Activated T-cell treated with anti-CD3 and anti-CD28 coated beads for 48 hours (primary cell): ENCODE measurements at places on chromosomes 11 and 22.

- no peak for DNase-seq
Observed at GRCh38 chr11:103035216-103035615, 56.7 kb downstream of the DCUN1D5 start.

GRCh38 chr11:127345819-127346459 lies 345.4 kb upstream of the KIRREL3 start:
- no peak for DNase-seq

GRCh38 chr11:404551-405264 lies 10.1 kb downstream of the SIGIRR start:
- no peak for DNase-seq

DNA sequence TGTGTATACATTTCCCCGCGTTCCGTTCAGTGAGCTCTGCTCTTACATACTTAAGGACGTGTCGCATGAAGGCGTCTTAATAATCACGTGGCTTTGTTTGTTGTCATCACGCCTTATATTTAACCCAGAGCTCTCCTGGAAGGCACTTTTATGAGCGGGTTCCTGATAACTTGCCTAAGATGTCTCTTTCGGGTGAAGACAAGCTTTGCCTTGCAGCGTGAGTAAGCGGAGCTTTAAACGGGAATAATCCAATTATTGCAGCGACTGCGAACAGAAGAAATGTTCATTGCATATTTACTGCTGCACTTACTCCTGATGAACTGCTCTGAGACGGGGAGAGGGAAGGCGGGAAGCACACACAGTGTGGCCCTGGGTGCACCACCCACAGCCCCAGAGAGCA lies 1128.2 kb downstream of the BRD1 start:
- DNase-seq, result no peak

GRCh38 chr11:59144579-59145345 lies 2.1 kb downstream of the FAM111A start:
- DNase-seq, result peak; percentile 65

DNA sequence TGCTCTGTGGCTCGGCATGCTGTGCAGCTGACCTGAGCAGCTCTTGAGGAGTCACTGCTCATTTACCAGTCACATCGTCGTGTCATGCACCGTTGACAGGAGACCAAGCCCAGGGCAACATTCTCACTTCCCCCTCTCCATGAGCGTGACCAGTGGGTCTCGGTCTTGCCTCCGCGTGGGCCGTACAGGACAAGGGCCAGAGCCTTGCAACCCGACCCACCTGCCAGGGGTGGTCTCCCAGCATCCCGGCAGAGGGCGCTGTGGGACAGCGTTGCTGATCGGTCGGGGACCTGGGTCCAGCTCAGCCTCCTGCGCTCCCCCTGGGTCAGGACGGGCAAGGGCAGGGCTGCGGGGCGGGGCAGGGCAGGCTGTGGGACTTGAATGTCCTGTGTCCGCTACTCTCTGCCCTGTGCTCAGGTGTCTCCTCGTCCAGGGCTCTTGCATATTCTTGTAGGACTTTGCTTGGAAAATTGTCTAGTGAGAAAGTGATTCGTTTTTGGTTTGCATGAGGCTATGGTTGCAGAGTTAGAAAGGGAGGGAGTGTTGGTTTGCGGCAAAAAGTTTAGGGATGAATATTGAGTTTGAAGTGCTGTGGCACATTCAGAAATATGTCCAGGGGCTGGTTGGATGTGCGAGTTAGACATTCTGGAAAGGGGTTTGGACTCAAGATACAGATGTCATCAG lies 16.2 kb downstream of the EIF4G2 start:
- peak; percentile 80 for DNase-seq

- no peak for DNase-seq
Observed at GRCh38 chr11:131945706-131946105, 575.3 kb downstream of the NTM start.

GRCh38 chr11:1744891-1745700 lies 5.3 kb downstream of the IFITM10 start:
- no peak for DNase-seq

- DNase-seq, result no peak
Observed at GRCh38 chr11:116472651-116473050, 300.1 kb downstream of the BUD13 start.

DNA sequence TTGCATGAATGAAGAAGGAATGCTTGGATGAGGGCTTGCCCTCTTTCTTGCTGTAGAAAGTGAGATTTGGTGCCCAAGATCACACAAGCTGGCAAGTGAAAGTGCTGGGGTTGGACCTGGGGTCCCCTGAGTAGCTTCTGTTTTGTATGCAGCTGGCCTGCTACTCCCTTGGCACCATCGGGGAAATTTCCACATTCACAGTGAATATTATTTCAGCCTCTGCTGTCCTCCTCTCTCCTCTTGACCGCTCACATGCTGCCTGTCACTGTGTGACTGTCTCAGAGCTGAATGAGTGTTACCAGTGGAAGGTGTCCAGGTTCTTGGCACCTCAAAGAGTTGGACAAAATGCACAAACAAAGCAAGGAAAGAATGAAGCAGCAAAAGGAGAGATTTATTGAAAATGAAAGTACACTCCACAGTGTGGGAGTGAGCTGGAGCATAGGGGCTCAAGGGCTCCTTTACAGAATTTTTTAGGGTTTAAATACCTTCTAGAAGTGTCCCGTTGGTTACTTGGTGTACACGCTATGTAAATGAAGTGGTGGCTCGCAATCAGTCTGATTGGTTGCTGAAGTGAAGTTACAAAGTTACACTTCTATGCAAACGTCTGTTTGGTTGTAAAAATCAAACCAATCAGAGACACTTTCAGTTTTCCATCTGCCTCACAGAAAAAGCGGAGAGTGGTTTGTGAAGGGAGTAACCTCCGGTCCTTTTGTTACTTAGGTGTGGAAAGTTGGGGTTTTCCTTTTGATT lies 87.4 kb downstream of the DEPDC5 start:
- DNase-seq, result no peak

- DNase-seq, result no peak
Observed at GRCh38 chr11:59708537-59708936, 5.1 kb downstream of the OR10V1 start.

DNA sequence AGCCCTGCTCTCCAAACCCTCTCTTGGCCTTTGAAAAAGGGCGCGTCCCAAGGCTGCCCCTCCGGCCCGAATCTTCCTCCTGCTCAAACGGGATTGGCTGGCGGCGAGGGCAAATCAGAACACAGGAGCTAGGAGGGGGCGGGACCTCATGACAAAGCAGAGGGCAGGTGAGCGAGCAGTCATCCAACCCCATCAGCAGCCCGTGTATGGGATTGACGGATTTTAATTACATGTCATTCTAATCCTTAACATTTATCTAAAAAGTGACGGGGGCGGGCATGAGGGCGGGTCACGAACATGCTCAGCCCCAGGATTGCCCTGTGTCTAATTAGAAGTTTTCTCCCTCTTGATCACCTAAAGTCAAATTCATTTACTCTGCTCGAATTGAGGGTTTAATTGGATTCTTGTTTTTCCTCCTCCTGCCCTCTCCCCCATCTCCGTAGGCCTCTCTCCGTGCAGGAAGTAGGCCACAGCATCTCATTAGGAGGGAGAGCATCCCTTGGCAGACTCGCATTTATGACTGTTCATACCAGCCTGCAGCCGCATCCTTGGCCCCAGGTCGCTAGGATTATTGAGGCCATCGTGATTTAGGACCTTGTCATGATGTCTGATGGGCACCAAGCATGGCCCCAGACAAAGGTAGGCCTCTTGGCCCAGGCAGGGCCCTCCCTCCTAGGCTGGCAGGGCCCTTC lies 147.1 kb downstream of the CHST1 start:
- DNase-seq, result no peak

- DNase-seq, result no peak
Observed at GRCh38 chr11:68340784-68341556, 28.6 kb downstream of the LRP5 start.

DNA sequence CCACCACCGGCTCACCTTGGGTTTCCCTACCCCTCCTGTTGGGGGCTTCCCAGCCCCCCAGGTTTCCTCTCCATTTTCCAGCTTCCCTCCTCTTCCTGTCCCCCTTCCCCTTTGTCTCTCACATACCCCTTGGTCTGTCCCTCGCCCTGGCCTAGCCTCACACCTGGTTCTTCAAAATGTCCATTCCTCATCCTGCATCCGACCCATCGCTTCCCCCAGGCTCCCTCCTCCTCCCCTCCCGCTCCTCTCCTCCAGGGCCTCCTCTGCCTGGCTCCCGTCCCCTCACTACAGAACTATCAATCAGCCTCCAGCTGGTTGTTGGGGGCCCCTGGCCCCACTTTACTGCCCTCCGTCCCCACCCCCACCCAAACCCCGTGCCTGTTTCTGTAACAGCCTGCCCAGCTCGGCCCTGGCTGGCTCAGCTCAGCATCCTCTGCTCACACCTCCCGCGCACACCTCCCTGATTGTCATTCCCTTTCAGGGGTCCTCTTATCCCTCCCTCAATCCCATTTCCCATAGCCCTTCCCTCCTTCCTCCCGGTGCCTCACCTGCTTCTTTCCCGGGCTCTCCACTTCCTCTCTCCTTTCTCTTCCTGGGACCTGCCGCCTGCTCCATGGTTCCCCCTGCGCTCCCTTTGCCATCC lies 1.2 kb downstream of the CNIH2 start:
- no peak for DNase-seq

DNA sequence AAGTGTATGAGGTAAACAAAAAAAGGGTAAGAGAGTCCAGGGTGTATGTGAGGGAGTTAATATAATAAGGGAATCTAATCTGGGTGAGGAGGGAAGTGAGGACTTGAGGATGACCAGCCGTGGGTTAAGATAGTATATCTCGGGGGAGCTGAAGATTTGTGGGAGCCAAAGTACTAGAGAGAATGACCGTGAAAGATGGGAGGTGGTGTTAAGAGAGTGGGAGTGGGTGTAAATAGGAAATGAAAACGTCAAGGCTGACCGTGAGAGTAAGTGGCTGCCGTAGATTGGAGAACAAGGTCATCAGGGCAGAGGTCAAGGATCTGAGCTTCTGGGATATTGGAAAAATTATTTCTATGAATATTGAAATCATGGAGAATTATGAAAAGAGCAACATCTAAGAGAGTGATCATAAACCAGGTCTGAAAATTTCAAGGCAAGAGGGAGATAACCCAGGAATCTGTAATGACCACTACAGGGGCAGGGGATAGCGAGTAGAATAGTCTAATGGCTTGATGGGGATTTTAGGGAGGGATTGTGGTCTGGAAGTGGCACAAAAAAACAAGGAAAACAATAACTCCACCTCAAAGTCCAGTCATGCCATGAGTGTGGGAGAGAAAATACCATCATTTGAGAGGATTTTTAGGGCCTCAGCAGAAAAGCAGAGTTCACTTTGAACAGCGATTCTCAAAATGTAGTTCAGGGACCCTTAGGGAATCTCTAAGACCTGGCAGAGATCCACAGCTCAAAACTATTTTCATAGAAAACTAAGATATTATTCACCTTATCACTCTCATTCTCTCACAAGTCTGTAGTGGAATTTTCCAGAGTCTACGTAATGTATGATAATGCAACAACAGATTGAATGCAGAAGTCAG lies 72.0 kb downstream of the PRR5L start:
- DNase-seq, result no peak

GRCh38 chr11:7524462-7525235 lies 10.8 kb downstream of the PPFIBP2 start:
- no peak for DNase-seq

- no peak for DNase-seq
Observed at GRCh38 chr22:40271440-40271839, 74.9 kb upstream of the ADSL start.

- no peak for DNase-seq
Observed at GRCh38 chr22:49483281-49483870, 344.3 kb downstream of the BRD1 start.

GRCh38 chr11:121936370-121936769 lies 179.6 kb downstream of the BLID start:
- DNase-seq, result no peak

- DNase-seq, result no peak
Observed at GRCh38 chr22:20282901-20283673, 15.0 kb upstream of the RTN4R start.

GRCh38 chr11:125236072-125236825 lies 71.7 kb downstream of the PKNOX2 start:
- no peak for DNase-seq

DNA sequence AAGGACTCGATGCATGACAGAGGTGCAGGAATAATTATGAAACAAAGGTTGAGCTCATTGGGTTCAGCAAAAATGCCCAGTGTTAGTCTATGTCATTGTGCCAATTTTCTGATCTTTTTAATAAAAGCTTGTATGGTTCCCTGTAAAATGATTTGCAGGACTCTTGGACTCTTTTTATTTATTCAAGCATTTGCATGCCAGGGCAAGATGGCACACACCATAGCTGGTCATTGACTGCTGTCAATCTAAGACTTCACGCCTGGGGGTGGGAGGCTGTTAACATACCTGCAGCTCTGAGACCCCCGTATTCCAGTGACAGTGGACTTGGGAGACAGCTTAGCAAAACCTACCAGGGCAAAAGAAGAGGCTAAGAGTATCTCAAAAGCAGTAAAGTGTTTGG lies 32.0 kb upstream of the ANO1 start:
- DNase-seq, result no peak

DNA sequence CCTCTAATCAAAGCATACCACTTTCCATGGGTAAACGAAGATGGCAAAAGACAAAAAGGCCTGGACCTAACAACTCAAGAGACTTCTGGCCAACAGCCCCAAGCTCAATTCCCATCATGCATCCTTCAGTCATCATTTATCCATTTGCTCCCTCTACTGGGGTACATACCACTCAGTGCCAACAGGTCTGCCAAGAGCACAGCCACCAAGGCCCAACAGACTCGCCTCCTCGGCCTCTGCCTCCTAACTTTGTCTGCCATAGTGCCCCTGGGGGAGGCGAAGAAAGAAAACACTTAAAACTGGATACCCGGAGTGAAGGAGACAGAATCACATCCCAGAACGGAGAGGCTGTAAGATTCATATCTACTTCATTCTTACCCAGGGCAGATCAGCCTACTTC lies 1.1 kb downstream of the HYOU1 start:
- no peak for DNase-seq

DNA sequence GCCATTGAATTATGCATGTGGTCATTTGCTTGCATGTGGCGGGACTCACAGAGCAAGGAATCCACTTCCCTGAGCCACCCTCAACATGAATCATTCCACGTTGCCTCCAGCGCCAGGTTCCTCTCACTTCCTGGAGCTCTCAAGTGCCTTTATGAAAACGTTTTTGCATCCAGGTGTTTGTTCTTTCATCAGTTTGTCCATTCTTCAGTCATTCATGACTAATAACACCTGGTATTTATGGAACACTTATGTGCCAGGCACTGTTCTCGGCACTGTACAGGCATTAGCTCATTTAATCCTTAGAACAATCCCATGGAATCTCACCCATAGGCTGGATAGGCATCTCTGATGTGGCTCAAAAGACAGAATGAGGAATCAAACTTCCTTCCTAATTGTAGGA lies 256.1 kb upstream of the SYN3 start:
- no peak for DNase-seq

DNA sequence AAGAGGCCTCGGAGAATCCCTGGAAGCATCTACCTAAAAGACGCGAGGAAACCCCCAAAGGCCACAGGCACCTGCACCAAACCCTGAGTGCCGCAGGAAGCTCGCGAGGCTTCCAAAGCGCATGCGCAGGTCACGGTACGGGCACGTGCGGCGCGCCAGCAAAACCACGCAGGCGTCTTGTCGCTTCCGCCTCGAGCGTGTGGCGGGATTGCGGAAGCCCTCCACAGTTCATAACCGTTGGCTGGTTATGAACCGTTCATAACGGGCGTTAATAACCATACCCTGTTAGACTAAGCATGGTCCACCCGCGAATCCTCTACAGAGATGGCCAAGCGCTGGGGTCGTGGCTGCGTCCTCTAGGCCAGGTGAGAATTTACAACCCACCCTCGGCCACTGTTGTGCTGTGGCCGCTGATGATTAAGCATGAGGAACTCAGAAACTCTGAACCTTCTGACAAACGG lies 46.4 kb downstream of the MORC2 start:
- DNase-seq, result peak; percentile 78

GRCh38 chr11:12117200-12117599 lies 6.8 kb downstream of the MICAL2 start:
- DNase-seq, result no peak

GRCh38 chr22:38706101-38706900 lies 557 bp downstream of the GTPBP1 start:
- peak; percentile 22 for DNase-seq
